ENCODE measurements at places on chromosomes 3 and 15. TPM values are rescaled to one million over a fixed set of nuclear protein-coding genes. Genes with fewer than 3 reads are reported as not detected.

Gene EPB42
- 2.8 TPM for total RNA-seq

Gene RASGRP1
- total RNA-seq = 53.3 TPM

Gene PIF1
- 8.0 TPM for total RNA-seq

Gene CCDC39
- total RNA-seq = 0.05 TPM

Gene BCL2A1
- 30.5 TPM for total RNA-seq

Gene NDN
- 26.5 TPM for total RNA-seq

Gene RTP3
- total RNA-seq = not detected

Measured in thymus (tissue), 14 donors.